Muscle of arm (tissue), 14 donors: ENCODE measurements at places on chromosomes 1 and 21.
A peak's percentile ranks its signal among the peaks of the same experiment; 100 is the strongest.

DNA sequence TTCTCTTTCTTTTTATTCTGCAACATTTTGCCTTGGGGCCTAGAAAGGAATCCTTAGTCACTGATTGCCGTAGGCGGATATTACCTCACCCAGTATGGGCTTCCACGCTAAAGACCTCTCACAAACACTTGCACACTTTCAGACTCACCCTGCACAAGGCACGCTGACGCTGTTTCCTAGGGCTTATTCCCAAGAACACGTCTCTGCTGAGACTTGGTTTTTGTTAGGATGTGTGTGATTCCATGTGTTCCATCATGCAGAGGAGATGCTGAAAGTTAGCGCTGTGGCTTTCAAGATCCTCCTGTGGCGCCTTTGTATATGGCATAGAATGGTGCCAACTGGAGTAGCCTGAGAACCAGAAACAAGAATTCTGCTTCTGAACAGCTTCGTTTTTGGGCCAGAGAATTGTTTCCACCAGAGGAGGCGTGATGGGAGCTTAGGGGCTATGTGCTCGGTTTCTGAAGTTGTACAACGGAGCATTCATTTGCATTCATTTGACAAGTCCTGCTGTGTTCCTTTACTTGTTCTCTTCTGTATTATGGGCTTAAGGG lies 297.0 kb downstream of the DISC1 start:
- no peak for DNase-seq

DNA sequence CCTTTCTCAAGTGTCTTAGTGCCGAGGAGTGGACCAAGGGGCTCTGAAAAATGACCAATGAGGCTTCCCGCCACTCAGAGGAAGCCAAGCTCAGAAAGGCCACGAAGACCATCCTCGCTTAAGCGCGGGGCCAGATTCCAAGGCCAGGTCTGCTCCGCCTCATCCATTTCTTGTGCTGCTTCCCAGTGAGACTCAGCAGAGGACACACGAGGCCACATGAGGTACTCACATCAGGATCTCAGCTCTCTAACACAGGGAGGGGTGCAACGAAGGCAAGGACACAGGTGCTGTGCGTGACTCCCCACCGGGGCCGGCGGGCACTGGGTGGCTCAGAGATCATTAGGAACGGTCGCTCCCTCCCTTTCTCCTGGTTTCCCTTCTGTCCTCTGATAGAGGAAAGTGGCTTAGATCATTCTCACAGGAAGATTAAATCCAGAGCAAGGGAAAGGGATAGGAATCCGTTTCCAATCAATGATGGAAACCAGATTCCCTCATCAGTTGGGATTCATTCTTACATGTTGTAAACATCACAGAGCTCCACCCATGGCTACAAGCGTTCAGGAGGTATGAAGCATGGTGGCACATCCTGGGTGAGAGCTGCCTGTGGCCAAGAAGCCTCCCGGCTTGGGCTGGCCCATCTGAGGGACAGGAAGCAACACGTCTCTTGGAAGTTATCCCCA lies 46.7 kb downstream of the CAPZB start:
- no peak for DNase-seq

GRCh38 chr1:106747791-106748190 lies 308.7 kb upstream of the PRMT6 start:
- no peak for DNase-seq

DNA sequence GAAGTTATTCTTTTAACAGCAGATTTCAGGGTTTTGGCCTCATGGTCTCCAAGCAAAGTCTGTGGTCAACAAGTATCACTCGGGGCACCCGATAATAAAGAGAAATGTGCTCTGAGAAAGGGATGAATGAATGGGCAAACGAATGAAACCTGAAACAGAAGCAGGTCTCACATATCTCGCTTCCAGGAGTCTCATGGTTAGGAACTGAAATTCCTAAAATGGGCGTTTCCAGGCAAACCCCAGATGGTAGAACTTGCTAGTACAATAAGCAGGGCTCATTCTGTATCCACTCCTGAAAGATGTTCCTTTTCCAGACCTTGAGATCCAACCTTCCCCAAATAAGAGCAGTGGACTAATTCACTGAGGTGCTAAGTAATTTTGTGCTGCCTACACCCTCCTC lies 87.2 kb downstream of the LAMC2 start:
- no peak for DNase-seq

GRCh38 chr1:8854240-8854639 lies 24.2 kb downstream of the ENO1 start:
- DNase-seq: no peak

DNA sequence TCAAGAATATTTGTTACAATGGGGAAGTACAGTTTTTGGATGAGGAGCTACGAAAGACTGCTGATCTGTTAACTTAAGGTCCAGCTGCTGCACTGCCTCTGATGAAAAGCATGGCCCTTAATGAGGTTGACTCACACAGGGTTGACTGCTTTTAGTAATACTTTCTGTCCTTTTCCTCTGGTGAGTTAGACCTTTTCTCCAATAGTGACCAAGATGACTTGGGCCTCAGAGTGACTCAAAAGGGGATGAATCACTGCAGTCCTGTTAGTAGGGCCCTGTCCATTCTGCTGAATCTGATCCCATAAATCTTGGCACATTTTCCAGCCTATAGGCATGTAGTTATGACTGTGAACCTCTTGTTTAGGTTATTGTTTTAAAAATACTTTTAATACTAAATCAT lies 2.7 kb downstream of the DISP1 start:
- DNase-seq: no peak

GRCh38 chr1:6273380-6273891 lies 12.5 kb upstream of the GPR153 start:
- DNase-seq: no peak

- peak; percentile 45 for DNase-seq
Measured at GRCh38 chr1:112298558-112298957, 97.5 kb upstream of the CTTNBP2NL start.

GRCh38 chr1:204859861-204860267 lies 10.8 kb upstream of the NFASC start:
- DNase-seq: no peak

GRCh38 chr1:29684141-29684540 lies 447.8 kb downstream of the PTPRU start:
- no peak for DNase-seq

DNA sequence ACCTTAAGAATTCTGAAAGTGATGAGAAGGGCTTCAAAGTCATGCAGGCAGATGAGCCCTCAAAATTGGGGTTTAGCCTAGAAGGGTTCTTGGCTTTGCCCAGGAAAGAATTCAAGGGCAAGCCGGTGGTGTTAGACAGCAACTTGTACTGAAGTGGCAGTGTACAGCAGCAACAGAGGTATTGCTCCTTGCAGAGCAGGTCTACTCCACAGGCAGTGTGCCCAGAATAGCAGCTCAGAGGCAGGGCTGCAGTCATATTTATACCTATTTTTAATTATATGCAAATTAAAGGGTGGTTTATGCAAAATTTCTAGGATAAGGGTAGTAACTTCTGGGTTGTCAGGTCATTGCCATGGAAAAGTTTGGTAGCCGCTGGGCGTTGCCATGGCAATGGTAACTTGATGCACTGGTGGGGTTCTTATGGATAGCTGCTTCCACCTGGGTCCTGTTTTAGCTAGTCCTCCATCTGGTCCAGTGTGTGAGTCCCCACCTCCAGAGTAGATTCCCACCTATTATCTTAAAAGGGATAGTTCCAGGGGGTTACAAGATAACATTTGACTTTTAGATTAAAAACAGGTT lies 57.9 kb upstream of the CR2 start:
- no peak for DNase-seq

DNA sequence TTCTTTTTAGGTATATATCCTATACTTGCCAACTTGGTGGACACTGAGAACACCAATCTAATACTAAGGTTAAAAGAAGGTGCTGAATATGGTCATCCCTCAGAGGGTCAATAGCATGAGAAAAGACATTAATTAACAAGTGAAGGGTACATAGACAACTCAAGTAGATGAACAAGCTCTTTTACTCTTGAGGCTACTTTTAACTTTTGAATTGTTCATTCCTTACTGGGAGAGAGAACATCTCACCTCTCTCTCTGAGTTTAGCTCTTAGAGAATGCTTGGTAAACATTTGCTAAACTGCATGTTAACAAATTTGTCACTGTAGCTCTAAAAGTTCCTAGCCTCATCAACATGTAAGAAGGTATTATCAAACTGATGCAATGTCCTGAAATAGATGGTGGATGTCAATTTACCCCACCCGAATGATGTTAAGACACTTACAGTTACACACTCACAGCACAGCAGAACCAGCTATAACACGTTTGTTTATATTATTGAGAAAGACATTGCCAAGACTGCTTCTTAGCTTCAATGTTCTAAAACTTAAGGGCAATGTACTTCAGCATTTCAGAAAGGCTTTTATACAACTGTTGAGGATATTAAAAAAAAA lies 35.9 kb downstream of the HEATR1 start:
- DNase-seq: no peak

DNA sequence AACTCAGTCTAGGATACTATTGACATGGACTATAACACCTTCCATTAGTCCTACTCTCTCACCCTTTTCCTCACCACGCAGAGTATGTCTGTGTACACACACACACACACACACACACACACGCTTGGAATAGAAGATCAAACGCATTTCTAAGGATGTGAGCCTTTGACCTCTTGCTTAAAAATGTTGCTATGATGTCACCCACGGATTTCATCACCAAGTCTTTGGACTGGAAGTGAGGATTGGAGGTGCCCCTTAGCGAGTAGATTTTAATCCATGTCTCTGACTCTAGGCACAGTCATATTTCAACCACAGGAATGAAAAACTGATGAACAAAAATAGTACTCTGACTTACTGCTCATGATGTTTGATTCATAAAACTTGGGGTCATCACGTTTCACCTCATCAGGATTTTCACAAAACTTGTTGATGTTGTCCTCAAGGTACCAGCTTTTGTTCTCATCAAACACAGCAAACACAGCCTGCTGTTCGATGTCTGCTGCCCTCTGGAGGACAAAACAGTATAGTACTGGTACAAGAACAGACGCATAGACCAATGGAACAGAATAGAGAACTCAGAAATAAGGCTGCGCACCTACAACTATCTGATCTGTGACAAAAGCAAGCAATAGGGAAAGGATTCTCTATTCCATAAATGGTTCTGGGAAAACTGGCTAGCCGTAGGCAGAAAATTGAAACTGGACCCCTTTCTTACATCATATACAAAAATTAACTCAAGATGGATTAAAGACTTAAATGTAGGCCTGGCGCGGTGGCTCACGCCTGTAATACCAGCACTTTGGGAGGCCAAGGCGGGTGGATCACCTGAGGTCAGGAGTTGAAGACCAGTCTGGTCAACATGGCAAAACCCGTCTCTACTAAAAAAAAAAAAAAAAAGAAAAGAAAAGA lies 39.9 kb downstream of the F5 start:
- DNase-seq: peak; percentile 71

- no peak for DNase-seq
Measured at GRCh38 chr1:169484101-169484500, 1.6 kb downstream of the SLC19A2 start.

GRCh38 chr21:44253832-44254710 lies 7.6 kb downstream of the DNMT3L start:
- DNase-seq: no peak

GRCh38 chr1:53449021-53449420 lies 10.2 kb upstream of the DMRTB1 start:
- no peak for DNase-seq

GRCh38 chr1:13801232-13801631 lies 101.2 kb downstream of the PRDM2 start:
- DNase-seq: no peak

DNA sequence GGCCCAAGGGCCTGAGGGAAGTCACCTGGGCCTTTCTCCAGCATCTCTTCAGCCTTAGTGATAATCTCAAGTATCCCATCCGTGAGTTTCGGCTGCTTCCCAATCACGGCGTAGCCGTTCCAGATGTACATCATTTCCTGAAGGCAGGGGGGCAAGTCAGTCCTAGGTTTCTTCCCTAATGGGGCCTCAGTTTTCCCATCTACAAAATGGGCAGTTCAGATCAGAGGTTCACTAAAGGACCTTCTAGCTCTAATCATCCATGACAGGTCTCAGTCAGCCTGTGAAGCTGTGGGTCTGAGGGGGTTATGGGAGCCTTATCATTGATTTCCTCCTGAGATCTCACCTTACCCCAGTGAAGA lies 39.9 kb downstream of the TTC39A start:
- DNase-seq: no peak

DNA sequence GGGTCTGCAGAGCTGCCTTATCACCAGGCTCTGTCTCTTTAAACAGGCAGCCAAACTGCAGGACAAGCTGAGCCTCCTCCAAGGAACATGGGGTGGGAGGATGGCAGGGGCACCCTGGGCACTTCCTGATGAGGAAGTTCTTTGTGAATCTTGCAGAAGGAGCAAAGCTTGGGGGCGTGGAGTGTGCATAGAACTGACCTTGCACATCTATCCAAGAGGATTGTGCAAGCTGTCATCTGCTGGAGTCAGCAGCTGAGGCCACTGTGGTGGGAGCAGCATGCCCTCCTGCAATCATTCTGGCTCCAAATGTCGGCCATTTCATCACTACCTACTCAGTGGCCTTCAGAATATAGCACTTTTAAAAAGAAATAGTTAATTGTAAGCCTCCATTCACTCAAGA lies 182.2 kb downstream of the AJAP1 start:
- no peak for DNase-seq
